ENCODE measurements at places on chromosomes 5 and 9.

- DNase-seq, result no peak
These were observed 993.9 kb upstream of the ACO1 start for GRCh38 chr9:31390403-31391025.

GRCh38 chr5:9362600-9362999, 183.3 kb downstream of the SEMA5A start:
- DNase-seq, result no peak

DNA sequence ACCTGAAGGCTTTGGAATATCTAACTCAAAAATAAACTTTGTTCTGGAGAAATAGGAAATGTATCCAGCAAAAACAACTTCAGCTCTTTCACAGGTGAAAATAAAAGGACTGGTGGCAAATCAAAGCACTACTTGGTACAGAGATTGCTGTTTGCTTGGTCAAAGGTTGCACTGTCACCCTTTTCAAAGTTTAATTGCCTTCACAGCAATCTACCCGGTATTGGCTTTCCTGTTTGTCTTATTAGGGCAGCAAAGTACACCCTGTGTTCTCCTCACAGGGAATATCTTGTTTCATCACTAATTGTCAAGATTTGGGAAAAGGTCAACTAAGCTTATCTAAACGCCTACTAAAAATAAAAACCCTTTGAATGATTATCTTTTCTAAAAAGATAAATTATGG, 214.1 kb upstream of the ADCY2 start:
- no peak for DNase-seq

- no peak for DNase-seq
These were observed 88.8 kb upstream of the CTNNA1 start for GRCh38 chr5:138664276-138664943.
